OCI-LY7 (cell line): ENCODE measurements at places on chromosomes 2 and 18. TPM values are rescaled to one million over a fixed set of nuclear protein-coding genes. Genes with fewer than 3 reads are reported as not detected.

GRCh38 chr2:68762100-68762499, 27.5 kb downstream of the ARHGAP25 start:
- DNase-seq = no peak

DLX1 gene
- not detected in 2 replicates for total RNA-seq

STPG4 gene
- total RNA-seq = 0.68 and 0.72 TPM in 2 replicates

DNA sequence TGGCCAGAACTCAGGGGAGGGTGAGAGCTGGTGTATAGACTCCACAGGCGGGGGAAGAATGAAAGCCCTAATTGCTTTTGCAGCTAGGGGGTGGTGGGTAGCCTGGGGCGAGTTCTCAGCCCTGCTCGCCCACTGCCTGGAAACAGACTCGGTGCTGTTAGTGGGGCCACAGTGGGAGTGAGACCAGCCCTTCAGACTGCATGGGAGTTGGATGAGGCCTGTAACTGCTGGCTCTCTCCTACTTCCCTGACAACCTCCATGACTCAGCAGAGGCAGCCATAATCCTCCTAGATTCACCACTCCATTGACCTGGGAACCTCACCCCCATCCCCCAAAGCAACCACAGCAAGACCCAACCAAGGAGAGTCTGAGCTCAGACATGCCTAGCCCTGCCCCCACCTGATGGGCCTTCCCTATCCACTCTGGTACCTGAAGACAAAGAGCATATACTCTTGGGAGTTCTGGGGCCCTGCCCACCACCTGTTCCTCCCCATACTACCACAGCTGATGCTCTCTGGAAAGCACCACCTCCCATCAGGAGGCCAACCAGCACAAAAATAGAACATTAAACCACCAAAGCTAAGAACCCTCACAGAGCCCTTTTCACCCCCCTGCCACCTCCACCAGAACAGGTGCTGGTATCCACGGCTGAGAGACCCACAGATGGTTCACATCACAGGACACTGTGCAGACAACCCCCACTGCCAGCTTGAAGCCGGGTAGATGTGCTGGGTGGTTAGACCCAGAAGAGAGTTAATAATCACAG, 226.3 kb downstream of the EIPR1 start:
- peak; percentile 95 for DNase-seq

DNA sequence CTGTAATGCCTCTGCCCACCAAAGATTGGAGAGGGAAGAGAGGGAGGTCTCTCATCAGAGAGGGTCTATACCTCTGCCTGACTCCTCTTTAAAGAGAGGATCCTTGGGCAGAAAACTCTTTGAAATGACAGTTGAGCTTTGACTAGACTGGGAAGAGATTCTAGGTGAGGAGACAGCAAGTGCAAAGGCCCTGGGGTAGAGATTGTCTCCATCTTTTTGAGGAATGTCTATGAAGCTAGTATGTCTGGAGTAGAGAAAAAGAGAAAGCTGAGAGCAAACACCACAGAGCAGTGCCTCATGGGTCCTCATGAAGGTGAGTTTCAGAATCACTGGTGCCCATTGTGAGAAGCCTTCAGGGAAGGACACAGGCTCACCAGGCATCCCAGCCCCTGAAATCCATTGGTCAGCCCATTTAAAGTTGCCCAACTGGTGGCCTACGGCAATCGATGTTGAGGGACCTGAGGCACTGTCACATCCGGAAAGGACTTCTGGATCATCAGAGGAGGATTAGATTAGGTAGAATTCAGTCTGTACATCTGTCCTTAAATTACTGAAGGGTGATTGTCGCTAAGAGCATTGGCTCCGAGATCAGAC, 31.5 kb downstream of the LBH start:
- DNase-seq = no peak

PSMA8 gene
- total RNA-seq = 0.19 and 0.37 TPM in 2 replicates

DNA sequence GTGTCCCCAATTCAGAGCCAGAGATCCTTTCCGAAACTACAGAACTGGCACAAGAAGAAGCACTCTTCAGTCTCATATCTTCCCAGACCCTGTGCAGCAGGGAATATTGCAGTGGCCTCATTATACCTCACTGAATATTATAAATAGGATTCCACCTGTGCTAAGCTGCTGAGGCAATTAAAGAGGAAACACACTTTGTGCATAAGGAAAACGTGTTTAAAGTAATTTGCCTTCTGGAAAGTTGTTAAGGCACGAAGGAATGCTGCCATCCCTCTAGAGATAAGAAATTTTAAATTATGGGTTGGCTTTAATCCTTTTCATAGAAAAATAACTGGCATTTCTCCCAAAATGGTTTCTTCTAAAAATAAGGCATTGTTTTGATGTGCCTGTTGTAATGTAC, 233.3 kb downstream of the RAB3GAP1 start:
- no peak for DNase-seq
